T-helper 1 cell (primary cell): ENCODE measurements at places on chromosomes 4 and X.

GRCh38 chr4:39102297-39102696, 40.3 kb downstream of the KLHL5 start:
- DNase-seq: no peak

DNA sequence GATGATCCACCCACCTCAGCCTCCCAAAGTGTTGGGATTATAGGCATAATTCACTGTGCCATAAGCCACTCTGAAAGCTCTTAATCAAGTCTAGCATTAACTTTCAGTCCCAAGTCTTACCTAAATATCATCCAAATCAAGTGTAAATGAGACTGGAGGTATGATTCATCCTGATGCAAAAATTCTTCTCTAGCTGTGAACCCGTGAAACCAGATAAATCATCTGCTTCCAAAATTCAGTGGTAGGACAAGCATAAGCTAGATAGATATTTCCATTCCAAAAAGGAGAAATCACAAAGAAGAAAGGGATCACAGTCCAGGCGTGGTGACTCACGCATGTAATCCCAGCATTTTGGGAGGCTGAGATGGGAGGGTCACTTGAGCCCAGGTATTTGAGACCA, 8.8 kb upstream of the TBC1D25 start:
- no peak for DNase-seq

DNA sequence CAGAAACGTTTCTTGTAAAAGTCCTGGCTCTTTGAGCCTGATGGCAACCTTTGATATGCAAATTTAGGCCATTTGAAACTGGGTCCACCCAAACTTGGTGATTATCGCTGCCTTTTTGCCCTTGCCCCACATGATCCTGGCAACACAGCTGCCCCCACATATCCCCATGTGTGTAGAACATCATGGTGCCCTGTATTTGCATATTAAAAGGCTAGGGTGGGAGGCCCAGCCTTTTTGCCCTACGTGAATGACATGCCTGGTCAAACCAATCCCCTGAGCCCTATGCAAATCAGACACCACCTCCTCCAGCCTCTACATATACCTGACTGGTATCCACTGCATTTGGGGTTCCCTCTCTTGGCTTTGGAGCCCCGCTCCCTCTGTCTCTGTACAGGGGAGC, 202.4 kb downstream of the MAB21L2 start:
- no peak for DNase-seq

GRCh38 chrX:23372220-23372902, 37.7 kb downstream of the PTCHD1 start:
- DNase-seq: no peak

- no peak for DNase-seq
Measured at GRCh38 chr4:137414802-137415201, 117.5 kb downstream of the PCDH18 start.

- no peak for DNase-seq
Measured at GRCh38 chr4:180152831-180153230, 2090.4 kb upstream of the TENM3 start.

DNA sequence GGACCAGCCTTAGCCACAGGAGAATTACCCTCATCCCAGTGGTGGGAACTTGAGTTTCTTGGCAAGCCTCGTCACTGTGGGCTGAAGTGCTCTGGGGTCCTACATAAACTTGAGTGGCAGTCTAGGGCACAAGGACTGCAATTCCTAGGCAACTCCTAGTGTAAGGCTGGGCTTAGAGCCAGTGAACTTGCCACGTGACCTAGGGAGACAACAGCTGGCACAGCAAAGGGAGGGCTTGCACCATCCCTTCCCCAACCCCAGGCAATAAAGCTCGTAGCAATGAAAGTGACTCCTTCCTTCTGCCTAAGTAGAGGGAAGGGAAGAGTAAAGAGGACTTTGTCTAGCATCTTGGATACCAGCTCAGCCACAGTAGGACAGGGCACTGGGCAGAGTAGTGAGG, 81.8 kb downstream of the TEX11 start:
- DNase-seq: no peak

DNA sequence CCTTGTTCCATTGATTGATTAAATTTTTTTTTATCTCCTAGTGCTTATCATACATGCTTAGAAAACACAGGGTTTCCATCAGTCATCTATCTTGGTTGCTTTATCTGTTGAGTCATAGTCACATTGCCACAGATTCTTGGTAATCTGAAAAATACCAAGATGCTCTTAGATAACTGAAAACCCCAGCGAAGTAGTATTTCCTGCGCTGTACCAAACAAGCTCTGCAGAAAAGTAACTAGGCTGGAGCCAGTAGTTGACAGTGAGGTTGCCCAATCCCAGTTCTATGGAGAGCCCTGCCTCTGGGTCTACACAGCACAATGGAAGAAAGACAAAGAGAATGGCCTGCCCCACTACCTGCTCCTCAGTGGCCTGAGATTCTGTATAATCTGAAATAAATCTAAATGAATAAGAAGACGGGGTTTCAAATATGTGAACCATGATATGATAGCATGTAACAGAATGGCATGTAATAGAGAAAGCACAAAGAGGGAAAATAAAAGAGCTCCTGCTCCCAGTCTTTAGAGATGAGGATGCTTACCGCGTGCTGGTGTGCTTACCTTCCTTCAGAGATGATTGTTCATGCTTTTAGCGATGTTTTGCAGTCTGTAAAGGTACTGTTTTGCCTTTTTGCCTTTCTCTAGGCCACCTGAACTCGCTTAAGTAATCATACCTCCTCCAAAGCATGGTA, 55.3 kb upstream of the RAPGEF2 start:
- DNase-seq: no peak

GRCh38 chr4:169013396-169013795, 3.3 kb upstream of the CBR4 start:
- no peak for DNase-seq

- no peak for DNase-seq
Measured at GRCh38 chr4:123891881-123892280, 495.3 kb downstream of the SPRY1 start.

- no peak for DNase-seq
Measured at GRCh38 chr4:128812442-128813235, 3.1 kb downstream of the JADE1 start.

DNA sequence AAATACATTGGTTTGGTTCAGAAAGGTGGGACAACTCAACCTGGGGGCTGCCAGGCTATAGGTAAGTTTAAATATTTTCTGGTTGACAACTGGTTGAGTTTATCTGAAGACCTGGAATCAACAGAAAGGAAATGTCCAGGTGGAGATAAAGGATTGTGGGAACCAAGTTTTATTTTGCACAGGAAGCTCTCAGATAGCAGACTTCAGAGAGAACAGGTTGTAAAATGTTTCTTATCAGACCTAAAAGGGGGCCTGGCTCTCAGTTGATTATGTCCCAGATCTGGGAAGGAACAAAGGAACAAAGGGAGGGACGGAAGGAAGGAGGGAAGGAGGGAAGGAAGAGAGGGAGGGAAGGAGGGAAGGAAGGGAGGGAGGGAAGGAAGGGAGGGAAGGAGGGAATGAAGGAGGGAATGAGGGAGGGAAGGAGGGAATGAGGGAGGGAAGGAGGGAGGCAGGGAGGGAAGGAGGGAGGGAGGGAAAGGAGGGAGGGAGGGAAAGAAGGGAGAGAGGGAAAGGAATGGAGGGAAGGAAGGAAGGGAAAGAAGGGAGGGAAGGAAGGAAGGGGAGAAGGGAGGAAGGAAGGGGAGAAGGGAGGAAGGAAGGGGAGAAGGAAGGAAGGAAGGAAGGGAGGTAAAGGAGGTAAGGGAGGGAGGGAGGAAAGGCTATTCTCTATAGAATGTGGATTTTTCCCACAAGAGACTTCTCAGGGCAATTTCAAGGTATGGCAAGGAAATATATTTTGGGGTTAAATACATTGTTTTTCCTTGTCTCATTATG, 186.7 kb downstream of the DHRSX start:
- no peak for DNase-seq

- DNase-seq: no peak
Measured at GRCh38 chrX:37912304-37912703, 64.9 kb upstream of the DYNLT3 start.

DNA sequence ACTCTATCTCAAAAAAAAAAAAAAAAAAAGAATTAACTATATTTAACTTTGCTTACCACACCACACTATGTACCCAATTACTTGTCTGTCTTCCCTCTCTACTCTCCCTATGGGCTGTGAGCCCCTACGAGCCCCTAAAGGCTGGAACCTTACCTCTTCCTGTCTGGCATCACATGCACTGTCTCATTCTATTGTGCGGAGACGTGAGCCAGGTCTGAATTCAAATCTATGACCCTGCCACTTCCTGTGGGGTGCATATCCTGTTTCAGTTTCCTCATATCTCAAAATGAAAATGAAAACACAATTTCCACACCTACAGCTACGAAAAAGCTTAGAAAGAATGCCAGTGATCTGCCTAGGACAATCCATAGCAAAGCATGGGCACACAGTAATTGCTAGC, 42.9 kb upstream of the HS3ST1 start:
- peak; percentile 41 for DNase-seq

DNA sequence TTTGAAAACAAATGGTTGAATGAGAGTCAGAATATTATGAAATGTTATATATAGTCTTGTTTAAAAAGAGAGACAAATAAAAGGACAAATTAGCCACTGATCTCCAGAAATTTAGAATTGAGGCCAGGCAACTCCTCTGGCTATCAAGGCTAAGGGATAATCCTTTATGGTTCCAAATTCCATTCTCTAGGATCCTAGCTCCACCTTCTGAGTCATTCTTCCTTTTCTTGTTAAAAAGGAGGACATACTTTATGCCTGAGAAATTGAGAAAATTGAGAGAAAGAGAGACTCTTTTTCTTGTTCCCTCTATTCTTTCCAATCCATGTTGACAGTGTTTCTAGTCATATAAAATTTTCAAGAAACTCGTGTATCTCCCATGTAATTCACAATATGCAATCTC, 1299.5 kb downstream of the FSTL5 start:
- no peak for DNase-seq

- DNase-seq: no peak
Measured at GRCh38 chr4:173051716-173052115, 116.9 kb upstream of the GALNT7 start.

DNA sequence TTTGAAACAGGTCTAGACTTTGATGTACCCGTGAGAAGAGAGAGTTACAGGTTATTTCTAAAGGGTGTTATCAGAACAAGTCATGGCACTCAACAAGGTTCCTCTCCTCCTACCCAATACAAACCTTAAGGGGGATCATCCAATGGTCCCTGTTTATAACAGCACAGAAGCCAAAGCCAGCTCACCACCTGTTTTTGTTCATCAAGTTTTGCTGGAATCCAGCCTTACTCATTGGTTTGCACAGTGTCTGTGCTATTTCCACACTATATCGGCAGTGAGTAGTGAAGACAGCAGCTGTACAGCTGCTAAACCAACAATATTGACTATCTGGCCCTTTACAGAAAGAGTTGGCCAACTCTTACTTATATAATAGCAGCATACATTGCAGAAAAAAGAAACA, 262.1 kb upstream of the STS start:
- DNase-seq: no peak

DNA sequence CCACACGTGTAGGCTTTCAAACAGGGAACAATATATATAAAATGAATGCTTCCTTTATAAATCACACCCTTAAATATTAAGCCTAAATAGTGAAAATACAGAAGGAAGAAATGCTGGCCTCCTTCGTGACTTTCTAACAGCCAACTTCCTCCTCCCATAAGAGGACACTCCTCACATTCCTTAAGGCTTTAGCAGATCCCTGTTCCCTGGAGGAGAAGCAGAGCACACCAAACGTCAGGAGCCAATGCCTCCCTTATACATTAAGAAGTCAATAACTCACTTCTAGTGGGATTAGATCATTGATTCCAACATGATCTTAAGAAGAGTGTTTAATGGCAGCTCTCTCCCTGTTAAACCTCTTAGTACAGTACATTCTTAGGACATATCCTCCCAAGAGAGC, 108.4 kb upstream of the FAM241A start:
- no peak for DNase-seq

DNA sequence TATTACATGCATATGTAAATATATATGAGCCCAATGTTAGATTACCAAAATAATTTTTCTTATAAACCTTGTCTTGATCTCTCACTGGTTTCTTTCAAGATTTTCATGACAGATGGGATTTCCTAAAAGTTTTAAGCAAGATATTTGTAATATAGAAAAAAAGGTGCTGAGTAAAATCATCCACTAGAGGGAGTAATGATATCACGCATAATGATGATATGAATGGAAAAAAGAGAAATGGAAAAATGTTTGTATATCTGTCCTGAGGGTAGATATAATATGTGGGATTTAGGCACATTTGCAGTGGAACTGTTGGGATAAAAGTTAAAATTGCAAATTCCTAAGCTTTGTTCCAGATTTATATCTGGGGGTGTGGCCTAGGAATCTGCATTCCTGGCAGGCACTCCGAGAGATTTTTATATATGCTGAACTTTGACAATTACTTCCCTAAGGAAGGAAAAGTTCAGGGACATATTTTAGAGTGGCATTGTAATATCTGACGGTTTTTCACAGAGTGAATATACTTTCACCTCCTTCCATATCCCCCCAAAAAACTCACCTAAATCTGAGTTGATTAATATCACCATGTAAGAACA, 60.5 kb downstream of the TMA16 start:
- no peak for DNase-seq

DNA sequence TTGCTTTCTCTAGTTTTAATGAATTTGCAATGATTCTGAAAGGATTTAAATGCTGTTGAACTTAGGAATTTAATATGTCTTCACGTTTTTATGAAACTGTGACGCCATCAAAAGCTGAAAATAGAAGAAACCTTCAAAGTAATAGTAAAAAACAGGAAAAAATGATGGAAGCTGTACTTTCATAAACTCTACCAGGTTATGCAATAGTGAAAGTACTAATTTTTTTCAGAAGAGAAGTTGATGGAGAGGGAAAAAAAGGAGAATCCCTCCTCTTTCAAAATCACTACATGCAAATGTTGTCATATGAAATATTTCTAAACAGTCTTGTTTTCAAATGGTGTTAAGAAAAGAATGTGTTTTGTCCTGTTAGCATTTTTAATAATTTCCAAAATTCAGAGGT, 73.6 kb downstream of the ZNF330 start:
- DNase-seq: no peak

DNA sequence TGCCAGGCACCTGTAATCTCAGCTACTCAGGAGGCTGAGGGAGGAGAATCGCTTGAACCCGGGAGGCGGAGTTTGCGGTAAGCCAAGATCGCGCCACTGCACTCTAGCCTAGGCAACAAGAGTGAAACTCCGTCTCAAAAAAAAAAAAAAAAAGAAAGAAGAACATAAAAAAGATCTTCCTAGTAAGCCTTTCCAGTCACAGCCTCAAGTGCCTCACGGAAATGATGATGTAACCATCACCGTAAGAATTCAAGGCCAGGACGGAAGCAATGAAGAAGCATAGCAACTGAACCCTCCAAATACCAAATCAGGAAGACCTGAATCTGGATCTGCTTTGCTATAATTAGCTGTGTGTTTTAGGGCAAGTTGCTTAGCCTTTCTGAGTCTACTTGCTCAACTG, 28.8 kb downstream of the RBM47 start:
- no peak for DNase-seq

DNA sequence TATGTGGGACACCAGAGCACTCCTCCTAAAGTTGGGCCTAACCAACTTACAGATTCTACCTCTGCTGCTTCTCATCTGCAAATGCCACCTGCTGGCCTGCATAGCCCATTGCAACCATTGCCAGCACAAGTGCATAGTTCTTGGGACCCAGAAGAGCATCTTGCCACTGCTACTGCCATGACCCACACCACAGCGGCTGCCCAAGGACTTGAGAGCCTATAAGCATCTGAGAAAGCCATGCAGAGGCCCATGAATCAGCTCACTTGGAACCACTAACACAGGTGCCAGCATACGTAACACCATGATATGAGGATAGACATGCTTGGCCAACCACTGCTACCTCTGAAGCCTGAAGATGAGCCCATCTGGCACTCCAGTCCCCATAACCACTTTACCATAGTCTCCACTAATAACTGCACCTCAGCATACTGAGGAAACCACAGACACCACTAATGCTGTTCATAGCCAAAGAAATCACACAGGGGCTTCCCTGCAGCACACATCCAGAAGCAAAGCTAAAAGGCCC, 258.1 kb upstream of the AGTR2 start:
- DNase-seq: no peak
